ENCODE measurements at places on chromosomes 16 and 17. TPM values are rescaled to one million over a fixed set of nuclear protein-coding genes. Genes with fewer than 3 reads are reported as not detected.

DNA sequence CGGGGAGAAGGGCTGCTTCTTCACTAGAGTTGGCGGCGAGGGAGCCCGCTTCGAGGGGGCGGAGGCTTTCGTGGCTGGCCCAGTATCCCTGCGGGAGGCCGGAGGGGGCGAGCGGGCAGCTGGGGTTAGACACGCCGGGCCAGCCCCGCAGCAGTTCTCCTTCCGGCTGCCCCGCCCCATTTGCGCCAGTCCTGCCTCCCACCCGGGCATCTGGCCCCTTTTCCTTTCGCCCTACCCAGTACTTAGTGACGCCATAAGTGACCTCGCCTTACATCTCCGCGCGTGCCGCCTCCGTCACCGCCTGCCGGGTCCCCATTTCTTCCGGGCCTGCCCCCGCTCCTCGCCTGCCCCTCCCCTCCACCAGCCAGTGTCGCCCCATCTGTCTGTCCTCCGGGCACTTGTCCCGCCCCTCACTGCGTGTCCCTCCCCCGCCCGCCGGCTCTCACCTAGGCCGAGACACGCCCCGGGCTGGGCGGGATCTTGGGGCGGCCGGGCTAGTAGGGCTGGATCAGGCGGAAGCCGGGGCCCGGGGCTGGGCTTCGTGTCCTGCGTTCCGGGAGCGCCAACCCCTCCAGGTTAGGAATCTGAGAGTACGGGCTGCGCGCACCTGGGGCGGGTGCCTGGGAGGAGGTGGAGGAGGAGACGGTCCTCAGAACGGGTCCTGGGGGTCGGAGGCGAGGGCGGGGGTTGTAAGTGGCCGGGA is 14.3 kb downstream of the SPATA32 start:
- H3K27me3 ChIP-seq, result no peaks in the 10 kb centered on the region
- peak; percentile 81 for DNase-seq
- no peaks in the 10 kb centered on the region for H3K4me1 ChIP-seq
- no peaks in the 10 kb centered on the region for H3K36me3 ChIP-seq

DNA sequence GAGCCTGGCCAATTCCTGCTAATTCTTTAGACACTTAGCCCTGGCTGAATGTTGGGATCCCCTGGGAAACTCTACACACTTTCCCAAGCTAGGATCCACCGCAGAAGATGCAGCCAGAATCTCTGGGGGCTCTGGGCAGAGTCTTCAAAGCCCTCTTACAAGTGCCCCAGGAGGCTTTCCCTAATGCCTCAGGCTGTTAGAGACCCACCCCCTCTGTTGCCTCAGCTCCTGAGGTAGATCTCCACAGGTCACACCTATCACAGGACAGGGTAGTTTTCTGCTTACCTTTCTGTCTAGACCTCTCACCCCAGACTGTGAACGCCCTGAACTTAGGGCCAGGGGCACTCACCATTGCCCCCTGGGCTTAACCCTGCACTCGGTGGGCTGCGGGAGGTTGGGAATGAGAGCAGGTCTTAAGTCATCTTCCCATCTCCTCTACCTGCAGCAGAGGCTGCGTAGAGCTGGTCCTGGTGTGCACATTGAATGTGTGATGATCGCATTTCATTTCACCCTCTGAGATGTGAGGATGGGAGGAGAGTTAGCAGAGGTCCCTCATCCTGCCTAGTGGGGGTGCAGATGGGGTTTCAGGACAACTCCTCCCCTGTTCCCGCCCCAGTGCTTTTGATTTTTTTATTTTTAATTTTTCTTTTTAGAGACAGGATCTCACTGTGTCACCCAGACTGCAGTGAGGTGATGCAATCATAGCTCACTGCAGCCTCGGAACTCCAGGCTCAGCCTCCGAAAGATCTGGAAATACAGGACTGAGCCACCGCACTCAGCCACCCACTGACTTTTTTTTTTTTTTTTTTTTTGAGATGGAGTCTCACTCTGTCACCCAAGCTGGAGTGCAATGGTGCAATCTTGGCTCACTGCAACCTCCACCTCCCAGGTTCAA is 89.0 kb upstream of the LHX1 start:
- DNase-seq, result no peak
- H3K36me3 ChIP-seq, result no peaks in the 10 kb centered on the region
- H3K27ac ChIP-seq, result no peak overlapping the region

GRCh38 chr17:82781894-82782274 is 30.0 kb downstream of the TBCD start:
- peak; percentile 87 for DNase-seq
- no peaks in the 10 kb centered on the region for H3K27me3 ChIP-seq
- 0 out of 2 replicates have a peak, but pooled peaks cover 4% of the 10 kb centered on the region for H3K4me1 ChIP-seq
- no peaks in the 10 kb centered on the region for H3K36me3 ChIP-seq
- no peak overlapping the region for H3K27ac ChIP-seq
- H3K4me3 ChIP-seq, result no peak overlapping the region

GRCh38 chr17:75315541-75316243 is 26.5 kb upstream of the SLC25A19 start:
- H3K4me3 ChIP-seq, result no peak overlapping the region
- peaks cover 7% of the 10 kb centered on the region for H3K4me1 ChIP-seq

WFDC1 gene
- total RNA-seq, result 0.76 TPM

PTX4 gene
- not detected for total RNA-seq

CX3CL1 gene
- not detected for total RNA-seq

BIRC5 gene
- total RNA-seq, result 30.9 TPM

MLLT6 gene
- total RNA-seq, result 18.9 TPM
